ENCODE measurements at places on chromosomes 12 and 14.
A peak's percentile ranks its signal among the peaks of the same experiment; 100 is the strongest.

DNA sequence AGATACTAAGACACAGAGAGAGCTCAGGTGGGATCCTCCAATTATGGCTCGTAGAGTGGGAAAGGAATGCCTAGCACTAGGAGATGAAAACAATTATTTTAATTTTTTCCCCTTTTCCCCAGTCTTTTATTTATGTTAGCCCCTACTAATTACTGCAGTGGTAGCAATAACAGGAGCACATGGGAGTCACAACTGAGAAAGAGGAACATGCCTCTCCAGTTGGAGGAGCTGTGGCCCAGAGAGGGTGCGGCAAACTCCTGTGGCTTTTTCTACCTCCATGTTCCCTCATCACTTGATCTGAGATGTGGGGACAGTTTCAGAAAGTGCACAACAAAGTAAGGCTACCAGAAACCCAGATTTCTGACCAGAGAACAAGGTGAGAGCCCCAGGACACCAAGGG, 25.9 kb upstream of the POC1B start:
- no peak for DNase-seq

DNA sequence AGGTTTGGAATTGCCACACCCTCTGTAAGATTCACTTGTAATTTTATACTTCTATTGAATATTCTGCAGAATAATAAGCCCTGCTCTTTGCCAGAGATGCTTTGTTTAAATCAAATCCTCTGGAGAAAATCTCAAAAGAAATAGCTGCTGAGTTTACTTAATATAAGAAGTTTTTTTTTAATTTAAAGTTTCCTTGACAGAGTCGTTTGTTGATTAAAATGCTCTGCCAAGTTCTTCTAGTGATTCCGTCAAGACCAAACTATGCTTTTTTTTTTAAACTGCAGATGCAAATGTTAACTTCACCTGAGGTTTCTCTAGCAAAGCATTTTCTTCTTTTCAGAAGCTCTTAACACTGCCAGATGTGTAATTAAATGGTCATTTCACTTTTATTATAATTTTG, 13.4 kb upstream of the NAV3 start:
- no peak for DNase-seq

DNA sequence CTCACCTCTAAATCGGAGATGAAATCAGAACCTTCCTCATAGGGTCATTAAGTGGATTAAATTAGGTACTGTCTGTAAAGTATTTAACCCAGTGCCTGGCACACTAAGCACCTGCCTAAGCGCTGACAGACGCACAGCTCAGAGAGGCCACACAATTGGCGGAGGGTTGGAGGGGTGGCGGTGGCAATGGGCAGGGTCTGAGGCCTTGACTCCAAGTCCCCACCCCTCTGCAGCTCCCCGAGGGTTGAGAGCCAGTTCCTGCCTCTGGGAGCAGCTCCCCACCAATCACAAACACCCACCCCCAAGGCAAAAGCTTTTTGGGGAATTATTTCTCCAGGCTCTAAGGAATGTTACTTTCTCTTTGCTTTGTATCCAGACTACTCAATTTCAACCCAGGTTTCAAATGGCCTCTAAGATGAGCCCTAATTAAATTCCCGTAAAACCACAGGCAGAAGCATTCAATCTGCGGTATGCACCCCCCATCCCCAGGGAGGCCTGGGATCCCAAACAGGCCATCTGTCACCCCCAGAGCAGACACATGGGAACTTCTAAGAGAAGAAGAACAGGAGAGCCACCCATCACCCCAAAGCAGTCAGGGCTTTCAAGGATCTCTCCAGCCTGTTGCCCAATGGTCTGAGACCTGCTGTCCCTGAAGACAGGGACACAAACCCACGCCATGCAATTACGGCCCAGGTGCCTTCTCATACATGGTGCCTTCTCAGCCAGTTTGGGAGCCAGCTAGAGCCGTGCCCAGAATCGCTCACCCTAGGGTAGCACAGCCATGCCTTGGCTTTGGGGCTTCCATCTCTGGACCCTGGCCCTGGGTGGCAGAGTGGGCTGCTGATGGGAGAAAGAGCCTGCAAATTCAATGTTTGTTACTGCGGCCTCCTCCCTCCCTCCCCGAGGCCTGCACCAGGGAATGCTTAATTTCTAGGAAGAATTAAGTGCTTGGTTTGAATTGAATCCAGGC, 66.1 kb downstream of the CHGA start:
- DNase-seq: no peak

GRCh38 chr14:27672047-27672446, 1074.2 kb upstream of the NOVA1 start:
- DNase-seq: peak; percentile 28

DNA sequence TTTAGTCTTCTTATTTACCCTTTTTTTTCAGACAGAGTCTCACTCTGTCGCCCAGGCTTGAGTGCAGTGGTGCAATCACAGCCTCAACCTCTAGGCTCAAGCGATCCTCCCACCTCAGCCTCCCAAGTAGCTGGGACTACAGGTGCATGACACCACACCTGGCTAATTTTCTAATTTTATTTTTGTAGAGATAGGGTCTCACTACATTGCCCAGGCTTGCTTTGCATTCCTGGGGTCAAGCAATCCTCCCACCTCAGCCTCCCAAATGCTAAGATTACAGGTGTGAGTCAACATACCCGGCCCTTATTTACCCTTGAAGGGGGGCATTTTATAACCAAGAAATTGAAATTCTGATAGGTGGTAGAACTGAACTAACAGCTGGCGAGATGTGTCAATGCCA, 21.0 kb downstream of the HECTD4 start:
- DNase-seq: no peak

GRCh38 chr12:123937707-123938591, 34.7 kb downstream of the CCDC92 start:
- DNase-seq: no peak

DNA sequence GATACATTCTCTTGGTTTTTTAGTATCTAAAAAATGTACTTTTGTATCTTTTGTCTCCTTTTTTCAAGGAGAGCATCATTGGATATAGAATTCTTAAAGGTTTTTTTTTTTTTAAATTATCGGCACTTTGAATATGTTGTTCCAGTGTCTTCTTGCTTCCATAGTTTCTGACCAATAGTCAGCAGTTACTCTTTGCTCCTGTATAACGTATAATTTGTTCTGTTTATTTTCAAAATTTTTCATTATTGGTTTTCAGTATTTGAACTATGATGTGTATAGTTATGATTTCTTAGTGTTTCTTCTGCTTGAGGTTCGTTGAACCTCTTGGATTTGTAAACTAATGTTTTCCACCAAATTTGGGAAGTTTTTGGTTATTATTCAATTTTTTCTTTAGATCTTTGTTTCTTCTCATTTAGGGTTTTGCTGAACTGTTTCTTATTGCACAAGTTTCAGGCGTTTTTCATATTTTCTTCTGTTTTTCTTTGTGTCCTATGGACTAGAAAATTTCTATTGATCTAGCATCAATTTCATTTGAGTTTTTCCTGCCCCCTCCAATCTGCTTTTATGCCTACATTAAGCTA, 93.9 kb downstream of the PLBD1 start:
- DNase-seq: peak; percentile 33

GRCh38 chr14:101373690-101374295, 187.5 kb upstream of the DIO3 start:
- no peak for DNase-seq

DNA sequence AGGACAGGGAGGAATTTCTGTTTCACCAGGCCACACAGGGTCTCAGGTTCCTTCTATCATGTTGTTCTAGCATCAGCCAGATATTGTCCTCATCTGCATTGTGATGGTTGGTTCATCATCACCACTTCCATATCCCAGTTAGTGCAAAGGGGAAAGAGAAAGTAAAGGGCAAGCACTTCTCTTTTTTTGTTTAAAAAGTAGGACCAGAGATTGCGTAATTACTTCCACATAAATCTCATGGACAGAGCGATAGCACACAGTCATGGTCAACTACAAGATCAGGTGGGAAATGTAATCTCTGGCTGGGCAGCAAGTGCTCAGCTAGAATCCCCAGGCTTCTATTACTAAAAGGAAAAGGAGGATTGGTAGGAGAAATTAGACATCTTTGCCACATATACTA, 155.1 kb downstream of the KIF21A start:
- DNase-seq: peak; percentile 9

DNA sequence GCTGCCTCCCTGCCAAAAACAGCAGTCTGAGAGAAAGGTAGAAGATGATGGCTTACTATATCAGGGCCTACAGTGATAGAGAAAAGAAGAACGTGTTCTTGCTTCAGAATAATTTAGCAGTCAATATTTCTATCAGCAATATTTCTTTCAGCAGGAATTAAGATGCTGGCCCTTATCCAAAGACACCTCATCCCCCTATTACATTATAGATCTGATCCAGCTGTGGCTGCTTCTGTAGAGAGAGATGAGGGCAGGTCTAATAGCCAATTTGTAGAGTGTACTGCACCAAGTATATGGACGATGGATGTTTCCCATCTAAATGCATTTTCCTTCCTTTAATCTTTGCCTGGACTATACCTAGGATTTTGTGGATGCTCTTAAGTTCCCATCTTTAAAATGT, 451.7 kb downstream of the NPAS3 start:
- DNase-seq: no peak

- DNase-seq: no peak
Measured at GRCh38 chr14:76352639-76353281, 23.2 kb upstream of the ESRRB start.

DNA sequence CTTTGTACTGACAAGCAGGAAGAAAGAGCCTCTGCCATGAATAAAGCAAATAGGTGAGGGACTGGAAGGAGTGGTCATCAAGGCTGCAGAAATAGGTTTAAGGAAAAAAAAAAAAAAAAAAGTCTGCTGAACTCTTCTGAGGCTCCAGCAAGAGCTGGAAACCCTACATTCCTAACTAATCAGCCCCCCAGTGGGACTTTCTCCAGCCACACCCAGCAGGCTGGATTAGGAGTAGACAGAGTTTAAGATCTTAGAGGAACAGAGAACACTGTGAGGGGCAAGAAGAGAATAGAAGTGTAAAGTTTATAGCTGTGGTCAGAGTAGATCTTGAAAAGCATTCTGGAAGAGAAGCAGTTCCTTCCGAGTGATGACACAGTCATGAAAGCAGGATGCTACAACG, 66.4 kb downstream of the ATXN2 start:
- no peak for DNase-seq

GRCh38 chr14:65487783-65488494, 75.4 kb downstream of the FUT8 start:
- no peak for DNase-seq

GRCh38 chr12:74889563-74890236, 319.9 kb downstream of the KCNC2 start:
- peak; percentile 81 for DNase-seq

- no peak for DNase-seq
Measured at GRCh38 chr12:115946867-115947695, 330.4 kb downstream of the MED13L start.

GRCh38 chr12:12999271-12999958, 650 bp downstream of the HEBP1 start:
- peak; percentile 18 for DNase-seq

DNA sequence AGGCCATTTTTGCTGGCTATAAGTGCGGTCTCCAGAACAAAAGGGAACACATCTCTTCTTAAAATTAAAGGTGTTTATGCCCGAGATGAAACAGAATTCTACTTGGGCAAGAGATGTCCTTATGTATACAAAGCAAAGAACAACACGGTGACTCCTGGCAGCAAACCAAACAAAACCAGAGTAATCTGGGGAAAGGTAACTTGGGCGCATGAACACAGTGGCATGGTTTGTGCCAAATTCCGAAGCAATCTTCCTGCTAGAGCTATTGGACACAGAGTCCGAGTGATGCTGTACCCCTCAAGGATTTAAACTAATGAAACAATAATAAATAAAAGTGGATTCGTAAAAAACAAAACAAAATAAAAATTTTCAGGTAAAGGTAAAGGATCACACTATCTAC, 33.4 kb downstream of the PKP2 start:
- no peak for DNase-seq

DNA sequence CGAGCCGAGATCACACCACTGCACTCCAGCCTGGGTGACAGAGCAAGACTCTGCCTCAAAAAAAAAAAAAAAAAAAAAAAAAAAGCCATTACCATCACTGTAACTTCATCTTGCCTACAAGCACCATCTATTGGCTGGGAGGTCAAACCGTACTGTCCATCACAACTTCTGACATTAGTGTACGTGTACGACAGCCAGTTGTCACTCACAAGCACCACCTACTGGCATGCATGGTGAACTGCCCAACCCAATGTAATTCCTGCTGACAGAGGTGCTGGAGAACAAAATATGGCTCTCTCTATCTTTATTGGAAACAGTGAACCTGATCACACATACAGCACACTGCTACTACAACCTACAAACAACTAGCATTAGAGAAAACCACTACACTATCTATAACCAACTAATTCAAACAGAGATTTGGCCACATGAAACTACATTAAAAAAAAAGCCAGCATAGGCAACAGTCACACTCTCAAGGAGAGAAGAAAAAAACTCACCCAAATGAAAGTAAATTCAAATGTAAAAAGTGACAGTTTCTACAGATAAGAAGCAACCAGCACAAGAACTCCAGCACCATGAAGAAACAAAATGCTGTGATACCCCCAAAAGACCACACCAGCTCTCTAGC, 82.3 kb downstream of the PUS7L start:
- DNase-seq: peak; percentile 25

GRCh38 chr12:26318661-26319068, 123.3 kb downstream of the SSPN start:
- peak; percentile 94 for DNase-seq

GRCh38 chr12:57234571-57235016, 5.1 kb downstream of the SHMT2 start:
- no peak for DNase-seq

GRCh38 chr14:57464008-57464730, 29.5 kb downstream of the CCDC198 start:
- DNase-seq: no peak

- peak; percentile 76 for DNase-seq
Measured at GRCh38 chr12:115351514-115352077, 667.6 kb upstream of the TBX3 start.

DNA sequence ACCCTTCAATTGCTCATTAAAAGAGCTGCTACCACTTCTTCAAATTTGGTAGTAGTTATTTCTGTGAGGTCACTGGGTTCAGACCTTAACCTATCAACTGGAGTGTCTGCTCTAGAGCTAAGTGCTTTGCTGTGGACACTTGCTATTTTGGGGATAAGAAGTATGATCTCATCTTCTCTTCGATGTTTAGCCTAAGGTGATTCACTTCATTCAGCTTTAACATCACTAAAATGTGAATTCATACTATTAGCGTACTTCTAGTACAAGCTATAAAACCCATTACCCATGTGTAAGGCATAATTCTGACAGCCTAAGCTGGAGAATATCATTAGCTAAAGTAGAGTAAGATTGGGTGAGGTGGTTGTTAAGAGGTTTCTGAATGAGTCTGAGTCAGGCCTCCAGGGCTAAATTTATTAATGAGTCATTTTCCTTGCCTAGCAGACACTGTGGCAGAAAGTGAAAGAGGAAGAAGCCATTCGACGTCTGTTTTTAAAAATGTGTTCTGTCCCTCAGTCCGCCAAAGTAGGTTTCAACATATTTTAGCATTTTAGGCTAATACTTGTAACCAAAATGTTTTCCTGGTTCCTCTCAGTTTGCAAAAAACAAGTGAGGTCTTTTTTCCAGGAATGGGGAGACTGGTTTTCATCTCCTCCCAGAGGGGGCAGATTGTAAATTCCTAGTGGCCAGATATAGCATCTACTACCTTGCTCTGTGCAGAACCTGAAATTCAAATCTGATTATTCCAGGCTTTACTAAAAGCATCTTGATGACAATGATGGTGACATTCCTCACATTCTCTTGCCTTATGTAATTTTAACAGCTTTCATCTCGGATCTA, 103.6 kb downstream of the SSPN start:
- peak; percentile 87 for DNase-seq

GRCh38 chr12:17020765-17021164, 414.8 kb upstream of the LMO3 start:
- DNase-seq: no peak

- no peak for DNase-seq
Measured at GRCh38 chr12:8989413-8989812, at the start of gene KLRG1. Gene KLRG1, plus strand, starts transcription at chr12:8989546. Its CDS starts 90 bp downstream, at chr12:8989636.

Data from HCEC 1CT (cell line).